ENCODE measurements at places on chromosomes 6 and 20.
A peak's percentile ranks its signal among the peaks of the same experiment; 100 is the strongest.

DNA sequence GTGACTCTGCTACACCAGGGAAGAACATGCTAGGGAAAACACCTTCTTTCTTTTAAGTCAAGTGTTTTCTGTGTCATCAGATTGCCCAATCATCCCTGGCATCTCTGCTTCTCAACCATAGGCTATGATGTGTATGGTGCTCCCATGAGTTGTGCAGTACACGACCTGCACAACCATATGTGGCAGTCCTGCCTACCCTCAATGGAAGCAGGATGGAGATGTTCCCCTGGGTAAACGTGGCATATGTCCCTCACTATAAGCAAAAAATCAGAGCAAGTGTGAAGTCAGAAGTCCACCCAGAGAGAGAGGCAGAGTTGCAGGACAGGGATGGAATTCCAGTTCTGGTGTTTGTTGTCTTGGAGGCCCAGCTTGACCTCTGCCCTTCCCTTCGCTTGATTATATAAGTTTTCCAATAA, 10.3 kb upstream of the SNHG17 start:
- no peak for DNase-seq

- DNase-seq, result no peak
Observed at GRCh38 chr20:47350691-47351545, 5.6 kb downstream of the ZMYND8 start.

DNA sequence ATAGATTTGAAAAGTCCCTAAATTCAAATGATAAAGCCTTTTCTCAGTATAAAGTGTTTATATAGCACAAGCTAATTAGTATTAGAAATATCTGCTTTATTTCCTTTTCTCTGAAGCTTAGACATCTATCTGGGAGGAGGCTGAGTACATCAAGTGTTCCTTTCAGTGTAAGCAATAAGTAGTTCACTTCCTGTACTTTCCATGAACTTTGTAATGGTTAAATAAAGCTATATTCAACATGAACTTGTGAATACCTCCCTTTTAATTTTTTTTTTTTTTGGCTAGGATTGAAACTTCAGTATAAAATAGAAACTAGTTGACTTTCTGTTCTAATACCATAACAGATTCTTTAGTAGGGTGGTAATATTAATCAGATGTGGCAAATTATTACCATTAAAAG, 190.9 kb downstream of the CENPW start:
- no peak for DNase-seq

GRCh38 chr6:17851001-17851719, 136.3 kb downstream of the KIF13A start:
- no peak for DNase-seq

- DNase-seq, result no peak
Observed at GRCh38 chr20:10520528-10520927, 85.4 kb downstream of the SLX4IP start.

DNA sequence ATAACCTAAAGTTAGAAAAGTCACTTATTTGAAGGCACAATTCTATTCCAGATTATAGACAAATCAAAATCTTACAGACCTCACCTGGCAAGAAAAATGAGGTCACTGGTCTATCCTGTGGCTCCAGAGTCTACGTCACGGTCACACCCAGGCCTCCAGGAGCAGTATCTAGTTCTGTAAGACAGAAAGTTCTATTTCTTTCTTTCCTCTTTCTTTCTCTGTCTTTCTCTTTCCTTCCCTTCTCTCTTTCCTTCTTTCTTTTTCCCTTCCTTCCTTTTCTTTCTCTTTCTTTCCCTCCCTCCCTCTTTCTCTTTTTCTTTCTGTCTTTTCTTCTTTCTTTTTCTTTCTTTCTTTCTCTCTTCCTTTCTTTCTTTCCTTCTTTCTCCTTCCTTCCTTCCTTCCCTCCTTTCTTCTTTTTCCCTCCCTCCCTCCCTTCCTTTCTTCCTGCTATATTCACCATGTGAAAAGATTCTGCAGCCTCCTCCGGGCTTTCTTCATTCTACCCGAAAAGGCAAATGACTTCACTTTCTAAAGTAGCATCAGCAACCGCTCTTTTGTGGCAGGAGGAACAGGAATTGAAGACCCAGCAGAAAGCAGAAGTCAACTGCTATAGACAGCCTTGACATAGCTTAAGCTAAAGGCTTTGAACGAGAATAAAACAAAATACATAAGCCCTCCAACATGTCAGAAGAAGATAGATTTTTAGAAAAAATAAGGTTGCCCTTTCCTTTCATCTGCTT, 83.9 kb upstream of the SIRPG start:
- DNase-seq, result no peak

GRCh38 chr20:51926670-51927305, 124.5 kb upstream of the SALL4 start:
- DNase-seq, result no peak

DNA sequence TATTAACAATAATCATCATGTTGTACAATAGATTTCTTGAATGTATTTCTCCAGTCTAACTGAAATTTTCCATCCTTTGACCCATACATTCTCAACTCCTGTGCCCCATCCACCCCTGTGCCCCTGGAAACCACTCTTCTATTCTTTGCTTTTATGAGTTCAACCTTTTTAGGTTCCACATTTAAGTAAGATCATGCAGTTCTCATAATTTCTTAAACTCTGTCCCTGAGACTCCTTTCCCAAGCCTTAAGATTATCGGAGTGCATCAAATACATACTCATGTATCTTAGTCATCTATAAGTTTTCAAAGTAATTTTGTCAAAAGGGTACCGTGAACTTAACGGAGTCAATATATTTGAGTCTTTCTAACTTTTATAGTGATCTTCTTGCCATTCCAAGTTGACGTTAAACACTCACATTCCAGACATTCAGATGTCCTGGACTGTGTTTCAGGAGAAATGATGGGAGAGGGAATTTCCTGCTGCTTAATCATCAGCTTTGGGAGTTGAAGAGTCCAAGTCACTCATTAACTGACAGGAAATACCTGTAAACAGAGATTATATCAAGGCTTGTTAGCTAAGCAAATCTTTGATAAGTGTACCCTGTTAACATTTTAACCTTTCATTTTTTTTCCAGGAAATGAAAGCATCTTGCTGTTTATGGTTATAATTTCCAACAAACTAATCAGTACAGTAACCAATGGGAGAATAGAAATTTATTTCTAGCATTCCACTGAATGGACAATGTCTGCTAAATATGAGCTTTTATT, 73.3 kb downstream of the ADGRG6 start:
- no peak for DNase-seq

DNA sequence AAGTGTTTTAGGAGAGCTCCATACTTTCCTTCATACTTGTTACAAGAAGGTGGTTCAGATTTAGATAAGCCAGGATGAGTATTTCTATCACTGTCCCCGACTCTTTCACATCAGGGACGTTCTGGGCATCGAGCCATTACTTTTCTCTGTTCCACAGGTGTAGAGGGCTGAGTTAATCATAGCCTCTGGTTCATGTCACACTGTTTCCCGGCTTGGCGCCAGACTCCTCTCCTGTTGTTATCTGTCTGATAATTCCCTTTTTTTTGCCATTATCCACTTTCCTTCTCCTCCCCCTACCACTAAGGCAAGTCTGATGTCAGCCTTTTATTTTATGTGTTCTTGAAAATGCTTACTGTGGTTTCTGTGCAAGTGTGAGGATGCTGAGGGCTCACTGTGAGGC, 593.4 kb downstream of the UTRN start:
- no peak for DNase-seq

DNA sequence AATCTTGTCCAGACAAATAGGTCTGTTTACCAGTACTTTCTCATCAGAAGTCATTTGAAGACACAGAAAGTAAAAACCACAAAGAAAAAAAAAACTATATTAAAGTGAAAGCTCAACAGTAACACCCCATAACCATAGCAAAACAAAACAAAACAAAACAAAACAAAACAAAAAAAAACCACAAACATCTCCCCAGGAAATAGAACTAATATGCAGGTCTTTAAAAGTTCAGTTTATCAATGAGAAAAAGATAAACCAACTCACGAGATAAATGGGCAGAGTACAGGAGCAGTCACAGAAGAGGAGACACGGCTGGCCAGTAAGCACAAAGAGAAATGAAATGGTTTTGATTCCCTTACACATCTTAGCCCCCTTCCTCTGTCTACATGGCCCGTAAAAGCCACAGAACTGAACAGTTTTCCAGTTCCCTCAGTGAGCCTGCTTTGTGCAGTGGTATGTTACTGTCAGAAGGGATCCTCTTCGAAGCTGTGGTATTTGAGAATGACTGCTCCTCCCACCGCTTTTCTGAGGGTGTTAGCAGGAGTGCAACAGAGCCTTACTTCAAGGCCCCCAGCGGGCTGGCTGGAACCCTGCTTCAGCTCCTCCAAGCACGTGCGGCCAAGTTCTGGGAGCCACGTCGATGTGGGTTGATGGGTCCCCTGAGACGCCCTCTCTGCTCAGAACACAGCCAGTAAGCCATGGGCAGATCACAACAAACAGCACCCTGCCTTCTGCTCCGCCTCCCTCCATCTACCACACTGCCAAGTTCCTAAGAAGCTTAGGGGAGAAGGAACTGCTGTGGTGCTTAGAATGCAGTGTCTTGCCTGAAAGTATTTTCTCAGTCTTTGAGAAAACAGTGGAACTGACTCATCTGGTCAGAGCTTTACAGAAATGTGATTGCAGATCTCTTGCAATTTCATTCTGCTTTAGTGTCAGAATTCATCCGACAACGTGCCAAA, 14.0 kb downstream of the UST start:
- DNase-seq, result peak; percentile 60

DNA sequence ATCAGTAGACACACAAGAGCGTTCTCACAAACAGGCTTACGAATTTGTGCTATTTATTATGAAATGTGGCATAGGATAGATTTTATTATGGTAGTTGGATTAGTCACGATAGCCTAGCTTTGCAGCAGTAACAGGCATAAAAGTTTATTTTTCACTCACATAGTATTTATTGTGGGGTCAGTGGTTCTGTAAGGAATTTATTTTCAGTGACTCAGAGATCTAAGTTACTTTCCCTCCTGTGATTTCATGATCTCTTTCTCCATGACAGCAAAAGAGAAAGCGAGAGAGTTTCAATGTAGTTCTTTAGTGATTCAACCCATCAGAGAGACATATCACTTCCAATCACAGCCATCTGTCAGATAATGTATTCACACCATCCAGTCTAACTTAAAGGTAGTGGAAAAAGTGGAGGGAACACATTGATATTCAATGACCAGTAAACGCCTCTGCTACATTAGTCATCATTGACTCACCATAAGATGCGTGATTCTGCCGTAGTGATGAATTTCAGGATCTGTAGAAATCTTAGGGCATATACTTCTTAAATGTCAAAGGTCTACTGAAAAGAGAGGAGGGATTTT, 605.5 kb downstream of the HDGFL1 start:
- no peak for DNase-seq

All from CD4-positive, alpha-beta T cell treated with Interleukin-10 for 1 hour (primary cell).